HT1080 (cell line): ENCODE measurements at places on chromosomes 16 and 17.

DNA sequence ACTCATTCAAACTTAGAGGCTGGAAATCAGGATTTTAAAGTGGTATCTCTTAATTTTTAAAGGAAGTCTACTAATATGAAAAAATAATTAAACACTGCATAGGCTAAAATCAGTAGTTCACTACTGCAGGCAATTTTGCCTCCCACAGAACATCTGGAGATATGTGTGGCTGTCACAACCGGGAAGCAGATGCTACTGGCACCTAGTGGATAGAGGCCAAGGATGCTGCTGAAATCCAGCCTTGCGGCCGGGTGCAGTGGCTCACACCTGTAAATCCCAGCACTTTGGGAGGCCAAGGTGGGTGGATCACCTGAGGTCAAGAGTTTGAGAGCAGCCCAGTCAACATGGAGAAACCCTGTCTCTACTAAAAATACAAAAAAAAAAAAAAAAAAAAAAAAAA lies 473.9 kb downstream of the XYLT1 start:
- DNase-seq: no peak

DNA sequence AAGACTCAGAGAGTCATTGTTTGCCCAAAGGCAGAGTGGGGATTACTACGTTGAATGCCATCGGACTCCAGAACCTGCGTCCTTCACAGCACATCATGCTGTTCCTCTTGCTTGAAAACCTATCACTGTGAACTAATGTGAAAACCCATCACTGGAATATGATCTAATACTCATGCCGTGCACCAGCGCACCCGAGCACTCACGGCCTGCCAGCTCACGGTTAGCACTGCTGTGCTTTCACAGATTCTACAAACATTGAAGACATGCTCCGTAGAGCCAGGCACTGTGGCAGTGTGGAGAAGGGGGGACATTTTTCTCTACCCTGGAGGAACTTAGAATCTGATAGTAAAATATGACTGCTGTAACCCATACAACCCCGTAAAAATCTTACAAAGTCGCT lies 350.4 kb downstream of the C16orf95 start:
- no peak for DNase-seq

DNA sequence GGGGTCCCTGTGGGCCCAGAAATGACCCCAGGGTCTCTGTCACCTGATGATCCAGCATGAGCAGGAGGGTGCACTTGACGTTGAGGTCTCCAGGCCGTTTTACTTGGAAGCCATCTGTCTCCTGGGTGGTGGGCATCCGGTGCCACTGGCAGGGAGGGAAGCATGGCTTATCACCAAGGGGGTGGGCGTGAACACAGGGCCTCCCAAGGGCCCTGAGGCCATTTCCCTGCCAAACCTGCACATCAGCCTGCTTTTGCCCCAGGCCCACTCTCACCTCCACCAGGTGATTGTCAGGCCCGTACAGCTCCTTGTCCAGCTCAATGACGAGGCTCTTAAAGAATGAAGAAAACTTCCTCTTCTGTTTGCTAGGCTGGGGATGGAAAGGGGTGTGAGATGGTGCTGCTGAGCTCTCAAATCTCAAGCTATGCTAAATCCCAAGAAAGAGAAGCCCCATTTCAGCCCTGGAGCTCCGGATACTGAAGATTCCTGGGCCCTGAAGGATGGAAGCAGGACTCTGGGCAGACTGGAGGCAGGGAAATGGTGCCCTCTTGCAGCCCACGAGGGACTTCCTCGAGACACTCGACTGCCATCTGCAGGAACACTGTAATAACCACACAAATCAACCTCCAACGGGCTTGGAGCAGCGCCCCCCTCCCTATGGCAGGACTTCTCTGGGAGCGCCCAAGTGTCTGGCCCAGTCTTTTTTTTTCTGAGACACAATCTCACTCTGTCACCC lies 7.1 kb upstream of the FTSJ3 start:
- peak; percentile 87 for DNase-seq

GRCh38 chr16:9330095-9330494 lies 238.7 kb downstream of the HAPSTR1 start:
- DNase-seq: no peak

DNA sequence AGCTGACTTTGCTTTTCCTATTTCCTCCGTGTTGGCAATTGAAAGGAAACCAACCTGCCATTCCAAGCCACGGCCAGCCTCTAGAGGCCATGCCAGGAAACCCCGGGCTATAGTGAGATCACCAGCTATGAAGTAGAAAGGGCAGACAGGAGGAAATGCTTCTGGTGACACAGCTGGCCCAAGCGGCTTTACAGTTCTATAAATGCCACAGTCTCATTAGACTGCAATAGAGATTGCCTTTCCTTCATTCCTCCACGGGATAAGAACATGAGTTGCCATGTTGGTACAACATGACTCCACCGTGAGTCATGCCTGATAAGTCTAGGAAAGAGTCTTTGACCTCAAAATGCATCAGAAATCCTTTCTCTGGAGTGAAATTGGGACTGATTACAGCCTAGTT lies 384.9 kb downstream of the GRIN2A start:
- peak; percentile 76 for DNase-seq

- DNase-seq: no peak
Observed at GRCh38 chr16:1200014-1200627, 24.9 kb downstream of the TPSG1 start.

DNA sequence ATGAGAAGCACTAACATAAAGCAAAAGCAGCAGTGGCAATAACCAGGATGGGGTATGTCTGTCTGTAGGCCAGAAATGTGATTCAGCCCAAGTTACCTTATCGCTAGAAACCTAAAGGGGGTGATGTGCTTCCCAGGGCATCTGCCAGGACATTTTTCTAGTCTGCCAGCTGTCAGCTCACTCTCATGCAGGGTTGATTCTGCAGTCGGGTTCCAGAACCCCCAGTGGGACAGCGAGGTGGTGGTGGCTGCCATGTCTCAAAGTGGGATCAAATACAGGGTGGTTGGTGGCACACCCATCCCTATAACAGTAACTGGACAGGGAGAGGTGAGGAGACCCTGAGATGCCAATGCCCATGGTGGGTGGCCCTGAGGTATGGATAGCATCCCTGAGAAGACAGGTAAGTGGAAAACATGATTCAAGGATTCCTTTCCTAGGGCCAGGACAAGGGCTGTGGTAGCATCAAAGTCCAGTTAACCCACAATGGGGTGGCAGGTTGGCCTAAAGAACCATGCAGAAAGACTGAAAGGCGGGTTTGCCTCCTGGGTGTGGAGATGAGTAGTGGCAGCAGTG lies 84.3 kb downstream of the TNFRSF13B start:
- no peak for DNase-seq

DNA sequence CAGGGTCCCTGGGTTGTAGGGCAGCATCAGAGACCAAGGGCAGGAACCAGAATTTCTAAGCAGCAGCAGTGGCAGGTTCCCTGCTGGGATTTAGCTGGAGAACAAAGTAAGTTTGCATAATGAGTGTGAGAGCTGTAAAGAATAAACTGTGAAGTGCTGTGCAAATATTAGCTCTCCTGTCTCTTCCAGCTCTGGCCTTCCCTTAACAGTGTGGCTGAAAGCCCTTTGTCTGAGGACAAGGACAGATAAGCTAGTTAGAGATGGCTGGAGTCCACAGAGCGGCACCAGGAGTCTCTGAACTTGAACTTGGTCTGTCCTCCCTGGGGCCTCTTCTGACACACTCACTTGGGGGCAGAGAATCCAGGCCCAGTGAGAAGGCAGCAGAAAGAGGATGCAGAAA lies 98.2 kb upstream of the WSCD1 start:
- DNase-seq: no peak

- no peak for DNase-seq
Observed at GRCh38 chr17:44287651-44288050, 19.7 kb upstream of the SLC4A1 start.

DNA sequence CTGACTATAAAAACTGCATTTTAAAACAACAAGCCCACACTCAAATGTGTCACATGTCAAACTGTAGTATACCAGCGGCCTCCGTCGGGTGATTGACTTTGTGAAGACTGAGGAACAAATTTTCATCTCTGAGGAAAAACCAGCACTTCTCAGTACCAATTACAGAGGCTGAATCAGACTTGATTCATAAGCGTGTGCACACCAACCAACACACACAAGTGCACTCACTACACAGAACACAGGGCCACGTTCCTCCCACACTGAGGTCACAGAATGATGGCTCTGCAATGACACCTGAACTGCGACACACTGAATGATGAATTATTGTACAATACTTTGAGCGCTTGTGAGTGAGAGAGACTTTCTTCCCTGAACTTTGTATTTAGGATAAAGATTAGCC lies 29.6 kb downstream of the XPO6 start:
- no peak for DNase-seq

- peak; percentile 90 for DNase-seq
Observed at GRCh38 chr17:67528751-67529436, 151.8 kb downstream of the PITPNC1 start.

DNA sequence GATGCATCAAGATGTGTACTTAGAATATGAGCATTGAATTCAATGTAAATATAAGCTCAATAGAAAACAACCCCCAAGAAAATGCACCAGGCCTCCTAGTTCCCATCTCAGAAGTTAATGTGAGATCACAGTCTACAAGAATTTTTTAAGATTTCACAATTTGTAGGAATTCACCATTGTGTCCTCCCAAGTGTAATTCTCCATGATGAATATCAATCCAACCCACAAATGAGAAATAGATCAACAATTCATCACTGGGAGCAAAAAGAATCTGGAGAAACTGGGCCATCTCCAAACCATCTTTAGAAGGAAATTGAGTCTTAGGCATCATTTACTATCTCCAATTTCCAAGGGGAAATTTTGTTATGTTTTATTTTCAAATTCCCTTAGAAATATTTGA lies 310.5 kb upstream of the GOT2 start:
- DNase-seq: no peak

- DNase-seq: peak; percentile 68
Observed at GRCh38 chr17:48878920-48879898, 13.4 kb upstream of the ATP5MC1 start.

GRCh38 chr16:66949472-66949871 lies 11.6 kb upstream of the CES3 start:
- DNase-seq: no peak

DNA sequence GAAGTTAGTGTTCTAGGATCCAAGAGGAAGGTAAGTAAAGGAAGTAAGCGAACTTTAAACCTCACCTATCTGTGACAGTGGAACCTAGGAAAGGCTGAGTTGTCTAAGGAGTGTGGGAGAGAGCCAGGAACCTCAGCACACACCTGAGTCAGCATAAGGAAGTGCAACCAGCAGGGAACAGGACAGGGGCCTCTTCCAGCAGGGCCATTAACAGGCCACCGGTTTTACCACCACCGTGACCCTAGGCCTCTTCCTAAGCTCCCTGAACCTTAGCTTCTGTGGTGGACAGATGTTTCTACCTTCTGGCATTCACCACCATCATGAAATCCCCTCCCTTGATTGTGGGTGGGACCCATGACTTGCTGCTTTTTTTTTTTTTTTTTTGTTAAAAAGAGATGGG lies 26.7 kb upstream of the GPATCH8 start:
- DNase-seq: peak; percentile 46

- DNase-seq: peak; percentile 5
Observed at GRCh38 chr17:30926516-30926915, 4.8 kb downstream of the ADAP2 start.

DNA sequence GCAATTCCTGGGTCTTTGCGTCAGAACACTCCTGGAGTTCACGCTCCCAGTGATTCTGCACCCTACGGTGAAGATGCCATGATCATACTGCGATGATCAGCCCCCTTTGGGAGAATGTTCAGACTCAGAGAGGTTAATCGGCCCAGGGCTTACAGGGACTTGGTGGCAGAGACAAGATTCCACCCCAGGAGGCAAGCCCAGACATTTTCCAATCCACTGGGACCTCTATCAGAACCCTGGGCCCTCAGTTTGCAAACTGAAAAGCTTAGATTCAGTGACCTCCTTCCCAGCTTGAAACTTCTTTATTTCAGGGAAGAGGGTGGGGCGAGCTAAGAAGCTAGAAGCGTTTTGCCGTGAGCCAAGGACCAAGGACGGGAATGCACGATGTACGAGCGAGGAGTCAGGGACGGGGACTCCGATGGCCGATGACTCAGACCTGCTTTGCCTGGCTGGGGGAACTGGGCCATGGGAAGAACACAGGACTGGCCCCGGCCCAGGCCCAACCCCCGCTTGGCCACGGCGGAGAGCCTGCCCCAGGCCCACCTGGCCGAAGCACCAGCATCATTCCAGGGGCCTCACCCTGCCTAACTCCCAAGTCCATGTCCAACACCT lies 34.7 kb downstream of the SOCS3 start:
- DNase-seq: no peak

- DNase-seq: no peak
Observed at GRCh38 chr17:41691031-41691777, 2.5 kb downstream of the EIF1 start.

- no peak for DNase-seq
Observed at GRCh38 chr16:15854906-15855703, 1.7 kb downstream of the MYH11 start.

DNA sequence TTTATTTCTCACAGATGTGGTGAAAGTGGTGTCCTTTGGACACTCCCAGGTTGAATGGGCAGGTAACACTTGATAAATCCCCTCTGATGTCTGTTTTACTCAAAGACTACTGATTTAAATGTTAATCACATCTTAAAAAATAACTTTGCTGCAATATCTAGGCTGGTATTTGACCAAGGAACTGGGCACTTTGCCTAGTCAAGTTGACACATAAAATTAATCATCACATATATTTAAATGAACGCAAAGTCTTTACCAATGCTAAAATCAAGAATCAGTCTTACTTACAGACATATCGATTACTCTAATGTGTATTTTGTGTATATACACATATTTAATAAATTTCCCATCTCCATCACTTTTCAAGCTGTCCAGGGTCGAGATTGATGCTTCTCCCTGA lies 7.0 kb downstream of the MT2A start:
- DNase-seq: peak; percentile 42

DNA sequence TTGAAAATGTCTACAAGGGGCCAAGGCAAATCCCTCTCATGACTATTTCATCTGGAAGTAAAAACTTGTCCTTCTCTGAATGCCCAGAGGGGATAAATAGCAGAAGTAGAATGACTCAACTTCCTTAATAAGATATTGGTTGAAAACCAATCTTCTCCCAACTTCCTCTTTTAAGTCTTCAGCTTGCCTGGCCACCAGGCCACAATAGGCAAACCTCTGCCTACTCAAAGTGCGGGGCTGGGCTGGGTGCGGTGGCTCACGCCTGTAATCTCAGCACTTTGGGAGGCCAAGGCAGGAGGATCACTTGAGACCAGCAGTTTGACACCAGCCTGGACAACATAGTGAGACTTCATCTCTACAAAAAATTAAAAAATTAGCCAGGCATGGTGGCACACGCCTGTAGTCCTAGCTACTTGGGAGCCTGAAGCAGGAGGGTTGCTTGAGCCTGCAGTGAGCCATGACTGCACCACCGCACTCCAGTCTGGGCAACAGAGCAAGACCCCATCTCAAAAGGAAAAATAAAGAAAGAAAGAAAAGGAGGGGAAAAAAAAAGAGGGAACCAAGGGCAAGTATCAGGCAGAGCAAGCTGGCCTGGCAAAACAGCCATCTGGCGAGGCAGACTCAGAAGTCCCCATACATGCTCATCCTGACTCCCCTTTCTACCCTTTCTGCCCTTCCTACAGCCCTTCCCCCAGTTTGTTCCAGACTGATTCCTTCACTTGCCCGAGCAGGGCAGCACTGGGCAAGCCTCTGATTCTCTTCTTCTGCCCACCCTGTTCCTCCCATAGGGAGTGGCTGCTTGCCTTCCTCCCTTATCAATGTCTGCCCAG lies 20.6 kb downstream of the MAP3K14 start:
- DNase-seq: peak; percentile 78

- no peak for DNase-seq
Observed at GRCh38 chr17:68498479-68499326, 13.5 kb upstream of the PRKAR1A start.
